ENCODE measurements at places on chromosomes 7 and 10. TPM values are rescaled to one million over a fixed set of nuclear protein-coding genes. Genes with fewer than 3 reads are reported as not detected.
A peak's percentile ranks its signal among the peaks of the same experiment; 100 is the strongest.

Gene STEAP2
- 28.6 TPM for total RNA-seq

Gene ADAM22
- total RNA-seq = 1.4 TPM

Gene TRIM50
- 0.27 TPM for total RNA-seq

Gene ENTPD1
- total RNA-seq = 38.2 TPM

DNA sequence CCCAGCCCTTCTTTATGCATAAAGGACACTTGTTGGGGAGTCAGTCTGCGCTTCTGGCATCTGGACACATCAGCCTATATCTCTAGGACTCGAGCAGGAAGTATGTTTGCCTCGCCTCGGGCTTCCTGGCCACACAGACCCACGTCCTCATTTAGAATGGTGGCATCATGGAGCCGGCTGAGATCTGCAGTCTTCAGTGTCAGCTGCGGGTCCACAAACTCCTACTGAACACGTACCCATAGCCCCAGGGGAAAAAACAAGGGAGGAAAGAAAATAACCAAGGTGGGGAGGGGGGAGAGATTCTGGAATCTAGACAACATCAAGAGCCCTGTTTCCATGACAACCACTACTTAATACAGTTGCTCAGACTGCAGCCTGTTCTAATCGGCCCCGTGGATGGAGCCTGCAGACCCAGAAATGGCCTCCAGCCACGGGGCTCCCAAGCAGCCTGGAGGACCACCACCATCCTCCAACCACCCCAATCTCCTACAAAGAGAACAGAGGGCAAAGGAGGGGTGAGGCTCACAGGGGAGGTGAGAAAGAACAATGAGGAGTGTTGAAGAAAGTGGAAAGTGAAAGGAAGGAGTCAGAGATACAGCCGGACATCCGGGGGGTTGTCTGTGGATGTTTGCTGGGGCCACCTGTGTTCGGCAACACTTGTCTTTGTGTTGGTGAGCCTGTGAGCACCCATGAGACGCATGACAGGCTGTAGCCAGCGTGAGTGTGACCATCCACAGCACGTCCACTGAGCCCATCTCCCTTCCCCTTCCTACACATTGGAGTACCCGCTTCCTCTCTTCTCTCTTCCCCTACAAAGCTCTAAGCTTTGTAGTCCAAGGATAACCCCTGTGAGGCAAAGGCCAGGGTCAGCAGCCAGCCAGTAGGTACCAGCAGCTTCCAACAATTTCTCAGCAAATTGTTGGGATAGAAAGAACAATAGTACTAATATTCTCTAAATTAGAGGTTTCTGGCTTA lies 141.0 kb downstream of the PLXNA4 start:
- ATAC-seq = no peak
- no peaks in the 10 kb centered on the region for H3K4me1 ChIP-seq
- no peak overlapping the region for H3K27ac ChIP-seq

DNA sequence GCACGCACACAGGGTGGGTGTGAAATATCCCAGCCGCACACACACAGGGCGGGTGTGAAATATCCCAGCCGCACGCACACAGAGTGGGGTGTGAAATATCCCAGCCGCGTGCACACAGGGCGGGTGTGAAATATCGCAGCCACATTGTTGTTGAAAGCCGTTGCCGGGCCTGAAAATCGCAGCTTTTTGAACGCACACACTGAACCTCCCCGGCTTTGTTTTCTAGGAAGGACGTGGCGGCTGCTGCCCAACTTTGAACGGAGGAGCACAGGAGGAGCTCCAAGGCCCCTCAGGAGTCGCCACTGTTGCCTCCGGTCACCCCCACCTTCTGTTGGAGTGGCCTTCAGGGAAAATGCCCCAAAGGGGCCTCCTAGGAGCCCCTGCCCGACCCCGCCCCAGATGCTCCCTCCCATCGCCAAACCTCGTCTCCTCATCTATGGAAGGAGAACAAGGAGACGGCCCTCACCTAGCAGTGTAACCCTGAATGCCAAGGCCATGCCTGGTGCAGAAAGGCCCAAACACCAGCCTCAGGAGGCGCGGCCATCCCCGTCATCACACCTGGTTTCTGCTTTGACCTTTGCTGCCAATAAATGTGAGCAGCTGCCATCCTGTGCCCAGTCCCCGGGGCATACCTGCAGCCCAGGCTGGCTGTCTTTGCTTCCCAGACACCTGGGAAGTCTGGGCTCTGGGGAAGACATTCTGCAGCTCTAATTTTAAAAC lies 318.6 kb downstream of the PTPRN2 start:
- peaks cover 49% of the 10 kb centered on the region for H3K27me3 ChIP-seq
- H3K4me1 ChIP-seq = no peaks in the 10 kb centered on the region
- H3K27ac ChIP-seq = no peak overlapping the region
- no peak for ATAC-seq
- no peak overlapping the region for H3K4me3 ChIP-seq
- H3K36me3 ChIP-seq = no peaks in the 10 kb centered on the region

DNA sequence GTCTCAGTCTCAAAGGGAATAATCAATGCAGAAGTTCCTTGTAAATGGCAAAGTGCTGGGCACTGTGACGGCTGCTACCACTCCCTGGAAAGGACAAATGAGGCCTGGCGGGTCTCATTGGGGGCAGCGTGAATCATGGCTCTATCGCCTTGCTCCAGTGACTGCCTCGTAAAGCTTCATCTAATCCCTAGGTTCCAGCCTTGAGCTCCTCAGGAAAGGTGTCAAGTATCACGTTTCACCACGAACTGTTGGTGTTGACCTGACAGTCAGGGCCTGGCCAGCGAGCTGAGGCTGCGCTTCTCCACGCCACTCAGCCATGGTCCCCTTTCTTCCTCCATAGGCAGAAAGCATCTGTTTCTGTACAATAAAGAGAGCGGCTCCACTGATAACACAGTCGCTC lies 126.7 kb upstream of the ZNF32 start:
- ATAC-seq = no peak
- no peak overlapping the region for H3K27ac ChIP-seq
- no peak overlapping the region for H3K4me3 ChIP-seq
- H3K27me3 ChIP-seq = no peaks in the 10 kb centered on the region
- H3K4me1 ChIP-seq = no peaks in the 10 kb centered on the region

DNA sequence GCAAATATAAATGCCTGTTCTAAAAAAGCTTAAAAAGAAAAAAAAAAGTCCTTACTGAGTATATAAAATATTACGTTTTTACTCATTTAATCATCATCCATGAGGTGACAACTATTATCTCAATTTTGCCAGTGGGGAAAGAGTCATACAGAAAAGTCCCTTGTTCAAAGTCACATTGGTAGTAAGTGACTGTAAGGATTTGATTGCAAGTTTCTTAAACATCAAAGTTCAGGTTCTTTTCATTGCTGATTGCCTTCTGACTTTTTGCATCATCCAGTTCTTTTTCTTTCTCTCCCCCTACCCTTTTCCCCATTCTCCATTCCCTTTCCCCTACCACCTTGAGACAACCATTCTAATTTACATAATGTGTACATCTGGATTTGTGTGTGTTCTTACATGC lies 363.3 kb downstream of the NRG3 start:
- H3K36me3 ChIP-seq = no peaks in the 10 kb centered on the region
- ATAC-seq = no peak
- H3K27ac ChIP-seq = no peak overlapping the region
- H3K4me1 ChIP-seq = no peaks in the 10 kb centered on the region

GRCh38 chr10:126911301-126911700 lies 6.1 kb downstream of the DOCK1 start:
- H3K4me3 ChIP-seq = no peak overlapping the region
- H3K27ac ChIP-seq = peak overlapping the region; percentile 16
- H3K4me1 ChIP-seq = no peaks in the 10 kb centered on the region
- no peak for ATAC-seq

DNA sequence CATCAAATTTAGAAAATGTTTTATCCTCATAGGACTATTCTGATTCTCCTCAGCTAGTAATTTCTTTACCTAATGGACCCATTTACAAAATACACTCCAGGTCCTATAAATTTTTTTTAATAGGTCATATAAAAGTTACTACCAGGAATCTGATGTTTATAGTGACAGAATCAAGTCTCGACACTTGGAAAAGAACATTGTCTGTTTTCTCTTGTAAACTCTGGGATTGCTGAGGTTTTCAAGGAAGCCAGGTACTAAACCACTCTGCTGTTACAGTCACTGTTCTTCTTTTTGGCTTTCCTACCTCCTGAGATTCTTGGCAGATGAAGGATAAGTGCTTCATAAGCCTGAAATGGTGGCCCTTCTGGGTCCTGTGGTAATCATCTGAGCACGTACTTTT lies 493.1 kb downstream of the AUTS2 start:
- no peaks in the 10 kb centered on the region for H3K27me3 ChIP-seq
- no peak overlapping the region for H3K4me3 ChIP-seq
- no peaks in the 10 kb centered on the region for H3K36me3 ChIP-seq
- H3K4me1 ChIP-seq = peaks cover 6% of the 10 kb centered on the region
- no peak overlapping the region for H3K27ac ChIP-seq

GRCh38 chr7:134176037-134176350 lies 48.9 kb downstream of the LRGUK start:
- no peak for ATAC-seq
- no peaks in the 10 kb centered on the region for H3K27me3 ChIP-seq
- H3K4me1 ChIP-seq = no peaks in the 10 kb centered on the region
- H3K4me3 ChIP-seq = no peak overlapping the region
- no peaks in the 10 kb centered on the region for H3K36me3 ChIP-seq

DNA sequence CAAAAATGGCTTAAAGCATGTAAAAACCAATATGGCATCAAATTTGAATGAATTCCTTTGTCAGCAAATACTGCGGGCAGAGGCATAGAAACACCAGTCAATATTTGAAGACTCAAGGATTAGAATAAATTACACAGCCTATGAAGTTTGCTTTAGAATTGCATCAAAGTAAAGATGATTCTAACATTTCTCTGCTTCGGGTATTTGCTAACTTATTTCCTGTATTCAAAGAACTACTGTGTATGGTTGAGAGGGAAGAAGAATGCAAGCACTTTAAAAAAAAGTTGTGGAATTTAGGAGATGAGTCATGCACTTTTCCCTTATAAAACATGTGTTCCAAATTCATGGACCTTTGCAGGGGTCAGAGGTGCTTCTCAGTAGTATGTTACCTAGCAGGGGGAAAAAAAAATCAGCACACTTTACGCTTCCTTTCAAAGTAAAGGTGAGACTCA lies 90.1 kb downstream of the PIP4K2A start:
- no peak overlapping the region for H3K4me3 ChIP-seq
- ATAC-seq = peak; percentile 50
- H3K4me1 ChIP-seq = peaks cover 87% of the 10 kb centered on the region
- H3K36me3 ChIP-seq = no peaks in the 10 kb centered on the region

Data from gastroesophageal sphincter (tissue), 4 donors.